Amygdala (tissue), 56 donors: ENCODE measurements at places on chromosomes 11 and 22.

DNA sequence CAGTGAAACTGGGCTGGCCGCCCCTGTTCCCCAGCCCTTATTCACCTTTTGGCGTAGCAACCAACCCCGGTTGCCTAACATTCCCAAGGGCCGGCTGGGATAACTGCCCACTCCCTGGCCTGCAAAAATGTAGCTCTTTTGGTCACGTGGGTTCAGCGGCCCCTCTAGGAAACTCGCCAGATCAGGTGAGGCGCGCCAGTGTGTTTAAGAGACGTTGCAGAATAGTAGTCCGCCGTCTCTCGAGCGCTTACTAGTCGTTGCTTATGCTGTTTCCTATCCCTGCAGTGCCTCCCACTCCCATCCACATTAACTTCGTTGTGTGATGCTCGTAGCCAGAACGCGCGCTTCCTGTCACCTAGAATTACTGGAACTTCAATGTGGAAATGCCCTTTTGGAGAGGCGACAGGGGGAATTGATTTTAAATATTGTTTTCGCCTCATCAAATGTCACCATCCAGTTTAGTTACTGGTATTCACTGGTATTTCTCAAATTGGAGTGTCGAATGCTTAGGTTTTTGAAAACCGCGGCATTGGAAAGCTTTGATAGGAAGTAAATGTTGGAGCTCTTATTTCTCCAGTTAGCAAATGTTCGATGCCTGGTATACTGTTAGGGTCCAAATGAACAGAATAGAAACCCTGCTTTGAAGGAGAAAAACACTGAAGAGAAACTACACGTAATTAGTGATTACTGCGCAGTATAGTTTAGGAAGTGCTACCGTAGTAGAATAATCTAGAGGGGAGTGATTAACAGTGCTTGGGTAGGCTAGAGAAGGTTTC lies 823 bp downstream of the CEP57 start:
- DNase-seq = peak; percentile 44

DNA sequence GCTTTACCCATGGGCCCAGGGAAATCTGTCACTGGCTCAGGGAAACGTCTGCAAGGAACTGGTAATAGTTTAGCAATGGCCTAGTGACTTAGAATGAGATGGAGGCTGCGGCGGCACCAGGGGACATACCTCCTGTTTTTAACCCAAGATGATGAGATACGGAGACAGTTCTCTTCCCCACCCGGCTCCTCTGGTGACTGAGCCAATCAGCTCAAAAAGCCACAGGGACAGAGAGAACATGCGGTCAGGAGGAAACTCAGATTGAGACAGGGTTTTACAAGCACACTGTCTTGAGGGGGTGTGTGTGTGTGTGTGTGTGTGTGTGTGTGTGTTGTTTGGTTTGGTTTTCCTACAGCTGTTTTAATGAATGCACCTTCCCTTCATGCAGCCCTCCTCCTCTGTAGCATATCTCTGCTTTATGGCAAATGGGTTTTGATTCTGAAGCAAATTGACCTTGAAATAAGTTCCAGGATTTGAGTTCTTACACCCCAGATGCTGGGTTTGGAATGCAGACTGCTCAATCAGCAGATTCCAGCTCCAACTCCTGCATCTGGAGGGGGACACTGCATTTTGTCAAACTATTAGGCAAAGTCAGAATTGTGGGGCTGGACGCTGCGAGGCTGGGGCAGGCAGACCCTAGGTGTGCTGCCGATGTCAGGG lies 246.2 kb downstream of the NTM start:
- no peak for DNase-seq

DNA sequence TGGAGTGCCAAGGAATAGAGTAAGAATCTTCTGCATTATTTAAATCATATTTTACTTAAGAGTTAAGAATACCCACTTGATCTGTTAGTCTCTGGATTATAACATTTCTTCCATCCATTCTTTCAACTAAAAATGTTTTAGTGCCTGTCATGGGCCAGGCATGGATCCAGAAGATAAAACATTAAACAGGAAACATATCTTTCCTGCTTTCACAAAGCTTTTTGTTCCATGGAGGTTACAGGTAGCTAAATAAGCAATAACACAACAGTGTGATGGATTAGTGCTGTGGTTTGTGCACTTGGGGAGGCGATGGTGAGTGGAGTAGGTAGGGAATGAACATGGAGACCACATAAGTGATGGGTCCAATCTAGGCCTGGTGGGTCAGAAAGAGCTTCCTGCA lies 258.5 kb downstream of the DDX10 start:
- DNase-seq = no peak

- DNase-seq = no peak
Measured at GRCh38 chr11:120335556-120335907, 681 bp upstream of the ARHGEF12 start.

- DNase-seq = no peak
Measured at GRCh38 chr11:29343465-29344333, 673.1 kb downstream of the KCNA4 start.

- DNase-seq = no peak
Measured at GRCh38 chr11:43874738-43875137, 5.9 kb upstream of the ALKBH3 start.

- no peak for DNase-seq
Measured at GRCh38 chr22:50688448-50688847, 15.8 kb downstream of the SHANK3 start.

DNA sequence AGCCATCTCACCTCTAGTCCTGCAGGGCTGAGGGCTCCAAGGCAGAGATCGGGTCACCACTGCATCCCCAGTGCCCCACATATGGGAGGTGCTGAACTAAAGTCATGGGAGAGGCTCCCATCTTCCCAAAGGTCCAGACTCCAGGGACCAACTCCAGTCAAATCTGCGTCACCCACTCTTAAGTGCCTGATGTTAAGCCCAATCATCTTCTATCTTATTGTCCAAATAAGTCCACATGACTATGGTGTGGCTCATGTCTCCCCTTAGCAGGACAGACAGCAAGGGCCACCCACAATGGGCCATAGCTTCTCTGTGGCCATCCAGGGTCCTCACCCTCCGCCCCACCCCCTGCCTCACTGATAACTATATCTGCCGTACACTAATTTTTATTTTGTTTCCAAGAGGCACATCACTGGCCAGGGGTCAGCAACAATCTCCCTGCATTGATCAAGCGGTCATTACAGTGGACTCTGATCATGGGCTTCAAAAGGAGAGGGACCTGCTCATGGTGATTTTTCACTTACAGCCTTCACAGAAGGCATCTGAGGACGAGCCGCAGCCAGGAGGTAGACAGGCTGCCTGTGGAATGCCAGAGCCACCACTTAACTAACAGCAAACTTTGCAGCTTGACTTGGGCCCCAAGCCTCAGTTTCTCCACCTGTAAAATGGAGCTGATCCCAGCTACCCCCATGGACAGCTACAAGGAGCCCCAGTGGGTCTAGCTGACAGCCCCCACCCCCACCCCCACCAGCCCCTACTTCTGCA lies 23.3 kb downstream of the MYH9 start:
- no peak for DNase-seq

GRCh38 chr11:60982184-60982583 lies 10.7 kb downstream of the CD6 start:
- no peak for DNase-seq

DNA sequence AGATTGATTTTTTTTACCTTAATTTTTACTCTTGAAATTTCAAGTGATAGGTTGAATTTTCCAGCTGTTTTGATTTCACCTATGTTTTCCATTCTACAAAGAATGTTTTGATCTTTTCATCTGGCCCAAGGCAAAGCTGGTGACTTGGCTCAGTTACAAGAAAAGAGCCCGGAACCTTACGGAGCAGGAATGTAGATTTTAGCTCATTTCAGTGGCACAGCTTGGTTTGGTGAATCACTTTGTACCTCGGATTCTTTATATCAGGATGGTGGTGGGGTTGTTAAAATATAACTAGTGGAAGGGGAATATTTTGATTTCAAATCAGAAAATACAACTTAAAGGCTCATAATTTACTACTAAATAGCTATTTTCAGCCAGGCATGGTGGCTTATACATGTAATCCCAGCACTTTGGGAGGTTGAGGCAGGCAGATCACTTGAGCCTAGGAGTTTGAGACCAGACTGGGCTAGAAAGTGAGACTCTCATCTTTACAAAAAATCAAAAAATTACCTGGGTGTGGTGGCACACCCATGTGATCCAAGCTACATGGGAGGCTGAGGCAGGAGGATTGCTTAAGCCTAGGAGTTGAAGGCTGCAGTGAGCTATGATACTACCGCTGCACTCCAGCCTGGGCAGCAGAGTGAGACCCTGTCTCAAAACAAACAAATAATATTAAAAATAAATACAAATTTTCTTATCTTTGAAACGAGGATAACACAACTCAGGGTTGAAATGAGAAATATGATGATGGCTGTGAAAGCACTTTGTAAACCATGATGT lies 9.4 kb upstream of the GRIK4 start:
- no peak for DNase-seq

- no peak for DNase-seq
Measured at GRCh38 chr22:26998129-26998528, 340.7 kb downstream of the MIAT start.

DNA sequence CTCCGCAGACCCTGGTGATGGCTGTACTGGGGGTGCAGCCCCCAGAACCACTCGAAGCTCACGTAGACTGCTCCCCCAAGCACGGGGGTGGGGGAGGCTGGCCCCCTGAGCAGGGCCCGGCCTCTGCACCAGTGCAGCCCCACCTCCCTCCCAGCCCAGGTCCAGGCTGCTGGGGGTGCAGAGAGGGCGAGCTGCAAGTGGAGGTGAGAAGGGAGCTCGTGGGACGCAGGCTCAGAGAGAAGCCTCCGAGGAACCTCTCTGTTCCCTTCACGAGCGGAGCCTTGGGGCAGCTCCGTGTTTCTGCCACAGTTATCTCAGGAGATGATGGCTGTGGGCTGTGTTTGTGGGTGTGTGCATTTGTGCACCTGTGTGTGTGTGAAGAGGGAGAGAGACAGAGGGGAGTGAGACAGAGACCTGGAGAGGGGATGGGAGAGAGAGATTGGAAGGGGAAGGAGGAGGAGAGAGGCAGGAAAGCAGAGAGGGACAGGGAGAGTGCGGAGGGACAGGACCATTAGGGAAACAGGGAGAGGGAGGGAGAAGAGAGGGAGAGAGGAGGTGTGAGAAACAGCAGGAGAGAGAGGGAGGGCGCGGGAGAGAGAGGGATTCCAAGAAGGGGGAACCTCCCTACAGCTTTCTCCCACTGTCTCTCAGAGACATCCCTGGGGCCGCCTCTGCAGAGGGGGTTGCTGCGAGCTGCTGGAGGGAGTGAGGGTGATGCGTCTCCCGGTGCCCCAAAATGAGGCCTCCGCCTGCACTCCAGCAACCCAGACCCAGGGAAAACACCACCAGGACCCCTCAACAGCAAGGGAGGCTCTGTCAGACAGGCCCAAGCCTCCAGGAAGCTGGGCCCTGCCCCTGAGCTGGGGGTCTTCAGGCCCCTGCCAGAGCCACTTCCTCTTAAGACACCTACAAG lies 1488.6 kb downstream of the BRD1 start:
- DNase-seq = no peak

- DNase-seq = no peak
Measured at GRCh38 chr22:32511274-32511673, 36.7 kb downstream of the FBXO7 start.

DNA sequence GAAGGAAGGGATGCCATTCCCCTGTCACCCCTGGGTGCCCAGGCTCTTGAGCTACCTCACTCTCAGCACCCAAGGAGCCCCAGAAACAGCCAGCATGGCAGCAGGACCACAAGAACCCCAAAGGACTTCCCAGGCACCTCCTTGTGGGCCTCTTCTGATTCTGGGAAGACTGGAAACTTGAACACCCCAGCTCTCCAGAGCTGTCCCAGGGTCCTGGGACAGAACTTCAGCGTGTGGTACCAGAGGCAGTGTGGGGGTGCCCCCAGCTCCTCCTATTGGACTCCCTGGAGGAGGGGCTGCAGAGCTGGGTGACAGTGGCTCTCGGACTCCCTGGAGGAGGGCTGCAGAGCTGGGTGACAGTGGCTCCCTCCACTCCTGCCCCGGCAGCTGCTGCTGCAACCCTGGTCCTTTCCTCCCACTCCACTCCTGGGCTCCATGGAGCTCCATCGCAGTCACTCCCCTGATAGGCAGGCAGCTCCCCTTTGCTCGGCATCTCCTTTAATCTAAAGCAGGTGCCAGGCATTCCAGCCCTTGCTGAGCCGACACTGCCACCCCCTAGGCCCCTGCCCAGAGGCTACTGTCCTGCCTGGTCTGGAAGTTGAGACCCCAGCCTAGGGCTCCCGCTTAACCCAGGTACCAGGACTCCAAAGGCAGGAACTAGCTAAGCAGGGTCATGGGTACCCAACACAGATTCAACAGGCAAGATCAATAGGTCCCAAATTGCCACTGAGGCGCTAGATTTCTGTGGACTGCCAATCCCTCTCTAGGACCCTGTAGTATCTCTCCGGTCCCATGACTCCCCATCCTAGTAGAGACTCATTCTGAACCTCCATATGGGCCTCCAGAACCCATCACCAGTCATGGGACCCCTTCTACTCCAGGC lies 2.7 kb downstream of the BCL9L start:
- DNase-seq = no peak

DNA sequence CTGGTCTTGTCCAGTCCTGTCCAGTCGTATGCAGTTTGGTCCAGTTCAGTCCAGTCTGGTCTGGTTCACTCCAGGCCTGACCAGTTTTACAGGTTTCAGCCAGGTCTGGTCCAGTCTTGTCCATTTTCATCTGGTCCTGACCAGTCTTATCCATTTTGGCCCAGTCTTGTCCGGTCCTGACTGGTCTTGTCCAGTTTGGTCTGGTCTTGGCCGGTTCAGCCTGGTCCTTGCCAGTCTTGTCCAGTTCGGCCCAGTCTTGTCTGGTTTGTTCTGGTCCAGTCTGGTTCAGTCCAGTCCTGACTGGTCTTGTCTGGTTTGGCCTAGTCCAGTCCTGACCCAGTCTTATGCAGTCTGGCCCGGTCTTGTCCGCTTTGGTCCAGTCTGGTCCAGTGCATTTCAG lies 380.2 kb downstream of the OR4C45 start:
- no peak for DNase-seq

- no peak for DNase-seq
Measured at GRCh38 chr22:35766654-35767580, 49.2 kb downstream of the APOL5 start.

- DNase-seq = no peak
Measured at GRCh38 chr11:37533830-37534229, 935.8 kb upstream of the RAG2 start.

GRCh38 chr11:116716621-116717020 lies 56.2 kb downstream of the BUD13 start:
- no peak for DNase-seq

DNA sequence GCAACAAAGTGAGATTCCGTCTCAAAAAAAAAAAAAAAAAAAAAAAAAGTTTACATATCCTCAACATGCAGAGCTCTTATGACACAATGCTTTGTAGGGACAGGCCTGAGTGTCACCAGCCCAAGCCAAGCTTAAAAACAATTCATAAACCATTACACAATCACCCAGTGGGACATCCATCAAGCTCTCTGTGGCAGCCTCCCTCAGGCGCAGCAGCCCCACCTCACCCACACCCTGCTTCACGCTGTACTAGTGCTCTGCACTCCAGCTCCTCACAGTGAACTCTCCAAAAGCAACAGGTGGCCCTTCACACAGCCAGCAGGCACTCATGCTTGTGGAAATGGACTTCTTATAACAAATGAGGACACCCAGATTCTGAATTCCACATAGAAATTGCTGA lies 3.5 kb upstream of the FOXRED2 start:
- no peak for DNase-seq
